ENCODE measurements at places on chromosomes 16 and 17.

DNA sequence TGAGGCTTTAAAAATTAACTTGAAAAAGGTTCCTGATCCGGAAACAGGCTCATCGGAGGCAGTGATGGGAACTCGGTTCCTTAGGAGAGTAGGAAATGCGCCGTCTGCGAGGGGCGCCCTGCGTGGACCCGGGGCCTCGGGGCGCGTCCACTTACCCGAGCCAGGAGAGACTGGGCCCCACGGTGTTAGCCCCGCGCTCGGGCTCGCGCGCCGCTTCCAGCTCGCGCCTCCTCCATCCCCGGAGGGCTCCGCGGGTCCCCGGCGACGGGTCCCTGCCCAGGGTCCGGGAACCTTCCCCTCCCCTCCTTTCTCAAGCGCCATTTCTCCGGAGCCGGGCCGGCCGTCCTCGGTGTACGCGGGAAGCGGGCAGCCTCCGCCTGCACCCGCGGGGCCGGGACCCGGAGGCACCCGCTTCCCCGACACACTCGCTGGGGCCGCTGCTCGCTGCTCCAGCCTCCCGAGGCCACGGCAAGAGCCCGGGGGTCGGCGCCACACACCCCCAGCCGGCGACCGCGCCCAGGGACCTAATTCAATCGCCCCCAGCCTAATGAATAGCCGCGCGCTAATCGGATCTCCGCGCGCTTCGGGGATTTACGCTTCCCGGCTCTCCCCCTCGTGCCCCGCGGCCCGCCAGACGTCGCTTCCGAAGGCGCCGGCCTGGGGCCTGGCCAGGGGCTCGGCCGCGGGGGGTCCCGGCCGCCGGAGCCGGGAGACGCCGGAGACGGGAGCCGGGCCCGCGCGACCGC, 2.2 kb upstream of the BAHCC1 start:
- peak; percentile 50 for DNase-seq

- peak; percentile 55 for DNase-seq
These were observed 55.3 kb downstream of the SKAP1 start for GRCh38 chr17:48374650-48375230.

DNA sequence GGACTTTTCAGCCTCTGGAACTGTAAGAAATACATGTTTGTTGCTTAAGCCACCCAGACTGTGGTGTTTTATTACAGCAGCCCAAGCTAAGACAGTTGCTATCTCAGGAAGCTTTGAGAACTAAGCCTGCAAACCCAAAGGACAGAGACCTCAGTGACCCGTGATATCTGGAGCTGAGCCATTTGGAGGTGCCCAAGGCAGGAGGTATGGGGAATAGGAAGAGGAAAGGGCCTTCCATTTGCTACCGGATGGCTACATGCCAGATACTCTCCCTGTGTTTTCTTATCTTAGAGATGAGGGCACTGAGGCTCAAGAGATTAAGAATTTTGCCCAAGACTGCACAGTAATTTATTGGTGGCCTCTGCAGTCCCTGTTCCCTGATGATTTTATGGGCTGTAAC, 622.1 kb upstream of the CDH5 start:
- DNase-seq, result no peak

- DNase-seq, result no peak
These were observed 13.3 kb upstream of the GAS7 start for GRCh38 chr17:10211666-10212065.

GRCh38 chr17:78791840-78792709, 10.0 kb upstream of the CYTH1 start:
- no peak for DNase-seq

DNA sequence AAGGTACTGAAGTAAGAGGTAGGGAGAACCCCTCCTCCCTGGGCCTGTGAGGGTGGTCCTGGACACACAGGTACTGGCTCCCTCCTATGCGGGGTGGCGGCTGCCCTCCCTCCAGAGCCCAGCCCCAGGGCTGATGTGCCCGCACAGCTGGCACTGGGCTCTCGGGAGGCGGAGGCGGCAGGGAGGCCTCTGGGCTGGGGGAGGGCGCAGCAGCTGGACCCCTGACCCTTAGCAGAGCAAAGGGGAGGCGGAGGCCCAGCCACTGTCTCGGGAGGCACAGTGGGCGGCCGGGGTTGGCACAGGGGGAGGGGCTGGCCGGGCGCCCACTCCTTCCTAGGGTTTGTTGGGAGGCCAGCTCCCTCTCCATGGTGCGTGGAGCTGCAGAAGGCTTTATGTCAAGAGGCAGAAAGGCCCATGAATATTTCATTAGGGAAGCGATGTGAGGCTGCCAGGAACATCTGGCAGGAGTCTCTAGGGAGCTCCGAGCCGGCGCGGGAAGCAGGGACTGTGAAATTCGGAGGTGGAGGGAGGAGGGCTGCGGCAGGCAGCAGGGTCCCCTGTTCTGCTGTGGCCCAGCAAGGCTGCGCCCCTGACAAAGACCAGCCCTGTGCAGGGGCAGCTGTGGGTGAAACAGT, 44.1 kb upstream of the ACSF3 start:
- DNase-seq, result no peak

DNA sequence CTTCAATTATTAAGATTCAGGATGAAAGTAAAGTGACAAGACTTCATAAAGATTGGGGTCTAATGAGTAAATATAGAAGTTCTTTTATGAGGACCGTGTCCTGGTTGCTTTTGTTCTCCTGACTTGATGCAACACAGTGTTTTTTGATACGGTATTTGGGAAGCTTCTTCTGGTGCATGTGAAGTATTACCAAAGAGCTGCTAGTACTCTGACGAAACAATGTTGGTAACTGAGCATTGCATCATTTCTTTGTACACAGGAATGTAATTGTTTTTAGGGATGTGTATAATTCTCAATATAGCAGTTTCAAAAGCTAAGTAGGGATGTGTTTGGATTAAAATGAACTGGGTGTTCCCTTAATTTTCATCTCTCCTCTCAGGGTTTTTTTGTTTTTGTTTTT, 15.9 kb downstream of the KPNB1 start:
- DNase-seq, result no peak

DNA sequence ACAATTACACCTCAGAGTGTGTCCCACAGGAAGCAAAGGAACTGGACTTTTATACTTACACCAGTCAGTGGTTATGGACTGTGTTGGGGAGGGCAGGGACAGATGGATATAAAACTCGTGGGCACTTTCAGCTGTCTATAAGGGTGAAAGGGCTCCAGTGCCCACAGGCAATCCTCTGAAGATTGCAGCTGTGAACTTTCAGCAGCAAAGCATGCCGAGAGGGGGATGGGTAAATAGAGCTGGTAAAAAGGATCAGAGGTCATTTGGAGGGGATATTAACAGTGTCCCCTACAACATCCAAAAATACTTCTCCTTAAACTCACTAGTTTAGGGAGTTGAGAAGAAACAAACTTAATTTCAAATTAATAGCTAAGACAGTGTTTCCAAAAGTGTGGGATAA, 13.3 kb upstream of the RFWD3 start:
- DNase-seq, result no peak

- DNase-seq, result no peak
These were observed 12.0 kb downstream of the EEF2K start for GRCh38 chr16:22217890-22218730.

DNA sequence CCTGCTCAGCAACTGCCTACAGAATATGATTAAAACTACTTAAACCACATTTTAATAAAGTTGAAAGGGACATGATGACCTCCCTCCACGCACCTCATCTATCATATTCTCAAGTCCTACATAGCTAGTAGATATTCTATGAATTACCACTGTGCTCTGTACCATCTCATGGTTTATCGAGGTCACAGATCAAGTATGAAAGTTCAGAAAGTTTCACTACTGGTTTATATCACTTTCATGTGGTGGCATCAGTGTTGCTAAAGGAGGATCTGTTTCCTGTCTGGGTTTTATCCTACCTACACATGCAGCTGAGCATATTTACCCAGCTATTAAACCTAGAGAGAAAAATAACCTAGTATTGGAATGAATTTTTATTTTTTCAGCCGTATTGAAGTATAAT, 214.9 kb upstream of the MON1B start:
- DNase-seq, result no peak

GRCh38 chr17:44466339-44466738, 36.9 kb downstream of the GPATCH8 start:
- DNase-seq, result no peak

GRCh38 chr17:17304521-17304985, 1.4 kb downstream of the NT5M start:
- no peak for DNase-seq

- peak; percentile 40 for DNase-seq
These were observed 8.3 kb upstream of the RAB5C start for GRCh38 chr17:42163113-42163512.

- no peak for DNase-seq
These were observed 32.5 kb upstream of the ARHGAP44 start for GRCh38 chr17:12756786-12757185.

DNA sequence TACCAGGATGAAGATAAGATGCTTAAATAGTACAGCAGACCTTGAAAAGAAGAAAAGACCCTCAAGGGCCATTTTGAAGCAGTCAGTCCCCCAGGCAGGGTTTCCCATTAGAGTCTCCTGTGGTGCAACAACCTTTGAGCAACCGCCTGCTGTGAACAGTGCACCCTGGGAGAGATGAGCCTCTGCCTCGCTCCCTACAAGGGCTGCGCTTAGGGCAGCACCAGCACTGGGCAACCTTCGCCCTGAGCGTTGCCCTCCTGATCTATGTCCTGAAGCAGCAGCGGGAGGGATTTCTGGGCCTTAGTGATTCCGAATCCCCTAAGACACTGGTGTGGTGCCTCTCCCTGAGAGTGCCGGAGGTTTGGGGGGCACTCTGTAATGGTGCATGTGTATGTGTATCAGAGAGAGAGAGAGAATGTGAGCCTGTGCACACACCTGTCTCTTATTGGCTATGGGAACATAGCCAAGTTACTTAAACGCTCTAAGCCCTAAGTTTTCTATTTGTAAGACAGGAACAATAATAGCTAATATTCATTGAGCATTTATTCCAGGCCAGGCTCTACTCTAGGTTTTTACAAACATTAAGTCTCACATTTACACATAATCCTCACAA, 25.2 kb upstream of the ABCC12 start:
- no peak for DNase-seq

GRCh38 chr17:48671697-48672171, 45.6 kb upstream of the HOXB9 start:
- peak; percentile 84 for DNase-seq

GRCh38 chr16:4700380-4700996, 7.1 kb downstream of the NUDT16L1 start:
- DNase-seq, result no peak

DNA sequence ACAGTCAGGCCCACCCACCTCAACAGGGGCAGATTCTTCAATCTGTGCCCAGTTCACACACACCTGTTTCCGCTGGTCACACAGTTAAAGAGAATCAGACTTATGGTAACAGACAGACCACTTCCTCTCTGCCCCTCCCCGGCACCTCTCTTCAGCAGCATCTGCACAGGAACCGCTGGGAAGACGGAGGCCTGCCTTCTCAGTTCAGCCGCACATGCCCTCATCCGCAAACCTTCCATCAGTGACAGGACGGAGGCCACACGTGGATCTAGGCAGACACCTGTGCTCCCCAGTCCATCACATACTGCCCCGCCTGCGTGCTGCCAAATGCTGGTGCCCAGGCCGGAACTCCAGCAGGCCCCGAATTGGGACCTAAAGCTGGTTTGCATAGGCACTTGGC, 10.3 kb downstream of the PHB1 start:
- no peak for DNase-seq

GRCh38 chr17:83194186-83194561, 114.8 kb downstream of the METRNL start:
- no peak for DNase-seq

DNA sequence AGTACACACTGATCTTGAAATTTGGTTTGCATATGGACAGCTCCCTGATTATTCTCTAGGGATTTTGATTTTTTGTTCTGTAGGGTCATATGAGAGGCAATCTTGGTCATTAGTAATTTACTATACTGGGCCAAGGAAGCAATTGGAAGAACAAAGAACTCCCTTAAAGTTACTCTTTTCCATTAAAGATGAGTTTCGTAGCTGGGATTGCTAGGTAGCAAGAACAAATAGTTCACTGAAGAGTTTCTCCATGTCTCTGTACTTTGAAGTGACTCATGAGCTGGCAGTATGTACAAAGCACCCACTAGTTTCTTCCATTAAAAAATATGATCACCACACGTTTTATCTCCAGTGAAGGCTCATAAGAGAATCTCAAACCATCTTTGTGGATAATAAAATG, 6.2 kb upstream of the BCAS3 start:
- DNase-seq, result no peak

DNA sequence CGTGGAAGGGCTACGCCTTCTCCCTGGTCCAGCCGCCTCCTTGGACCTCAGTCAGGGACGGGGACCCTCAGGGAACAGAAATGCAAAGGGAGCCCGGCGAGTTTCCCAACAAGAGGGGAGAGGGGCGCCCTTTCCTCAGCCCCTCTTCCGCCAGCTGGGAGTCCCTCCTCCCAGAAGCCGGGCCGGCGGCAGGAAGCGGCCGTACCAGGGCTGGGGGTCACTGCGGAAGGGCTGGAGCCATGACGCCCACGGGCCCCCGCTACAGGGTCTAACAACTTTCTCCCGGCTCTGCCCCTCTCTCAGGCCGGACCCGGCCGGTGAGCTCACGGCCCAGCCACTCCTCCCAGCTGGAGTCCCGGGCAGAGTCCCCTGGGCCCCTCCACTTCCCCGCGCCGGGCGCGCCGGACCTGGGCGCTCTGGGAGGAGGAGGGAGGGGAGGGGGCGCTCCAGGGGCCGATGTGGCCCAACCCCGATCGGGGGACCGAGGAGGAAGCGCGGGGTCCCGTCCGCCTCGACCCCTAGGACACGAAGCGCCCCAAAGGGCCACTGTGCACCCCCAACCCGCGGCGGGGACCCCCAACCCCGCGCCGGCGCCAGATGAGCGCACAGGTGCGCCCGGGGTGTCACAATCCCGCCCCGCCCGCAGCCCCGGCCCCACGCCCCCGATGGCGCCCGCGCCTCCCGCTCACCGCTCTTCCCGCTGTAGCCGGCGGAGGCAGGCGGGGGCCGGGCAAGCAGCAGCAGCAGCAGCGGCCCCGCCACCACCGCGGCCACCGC, 578 bp downstream of the PGAP6 start:
- peak; percentile 33 for DNase-seq

DNA sequence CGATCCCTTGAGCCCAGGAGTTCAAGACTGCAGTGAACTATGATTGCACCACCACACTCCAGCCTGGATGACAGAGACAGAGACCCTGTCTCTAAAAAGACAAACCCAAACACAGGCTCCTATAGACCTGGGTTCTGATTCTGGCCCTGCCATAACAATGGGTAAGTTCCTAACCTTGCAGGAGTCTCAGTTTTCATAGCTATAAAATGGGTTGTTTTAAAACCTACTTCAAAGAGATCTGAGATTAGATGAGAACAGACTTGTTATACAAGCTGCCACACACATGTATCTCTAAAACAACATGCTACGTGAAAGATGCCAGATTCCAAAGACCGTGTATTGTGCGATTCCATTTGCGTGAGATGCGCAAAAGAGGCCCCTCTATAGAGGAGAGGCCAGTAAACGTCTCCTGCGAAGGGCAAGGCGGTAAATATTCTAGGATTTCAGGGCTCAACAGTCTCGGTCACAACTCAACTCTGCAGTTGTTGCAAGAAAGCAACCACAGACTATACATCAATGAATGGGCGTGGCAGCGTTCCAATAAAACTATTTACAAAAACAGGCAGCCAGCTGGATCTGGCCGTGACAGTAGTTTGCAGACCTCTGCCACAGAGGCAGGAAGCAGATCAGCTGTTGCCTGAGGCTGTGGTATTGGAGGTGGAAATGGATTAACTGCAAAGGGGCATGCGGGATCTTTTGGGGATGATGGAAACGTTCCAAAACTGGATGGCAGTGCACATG, 5.9 kb downstream of the CORO7 start:
- DNase-seq, result peak; percentile 81

GRCh38 chr17:47774331-47774730, 41.3 kb downstream of the TBX21 start:
- DNase-seq, result no peak
